ENCODE measurements at places on chromosomes 16 and 17.

- no peak for DNase-seq
Measured at GRCh38 chr16:77327717-77328116, 107.1 kb downstream of the ADAMTS18 start.

- peak; percentile 87 for DNase-seq
Measured at GRCh38 chr17:39167476-39167875, 1.5 kb upstream of the ARL5C start.

- DNase-seq: no peak
Measured at GRCh38 chr17:43650471-43650870, 11.3 kb downstream of the MEOX1 start.

- DNase-seq: no peak
Measured at GRCh38 chr16:84537491-84538151, 33.2 kb upstream of the MEAK7 start.

DNA sequence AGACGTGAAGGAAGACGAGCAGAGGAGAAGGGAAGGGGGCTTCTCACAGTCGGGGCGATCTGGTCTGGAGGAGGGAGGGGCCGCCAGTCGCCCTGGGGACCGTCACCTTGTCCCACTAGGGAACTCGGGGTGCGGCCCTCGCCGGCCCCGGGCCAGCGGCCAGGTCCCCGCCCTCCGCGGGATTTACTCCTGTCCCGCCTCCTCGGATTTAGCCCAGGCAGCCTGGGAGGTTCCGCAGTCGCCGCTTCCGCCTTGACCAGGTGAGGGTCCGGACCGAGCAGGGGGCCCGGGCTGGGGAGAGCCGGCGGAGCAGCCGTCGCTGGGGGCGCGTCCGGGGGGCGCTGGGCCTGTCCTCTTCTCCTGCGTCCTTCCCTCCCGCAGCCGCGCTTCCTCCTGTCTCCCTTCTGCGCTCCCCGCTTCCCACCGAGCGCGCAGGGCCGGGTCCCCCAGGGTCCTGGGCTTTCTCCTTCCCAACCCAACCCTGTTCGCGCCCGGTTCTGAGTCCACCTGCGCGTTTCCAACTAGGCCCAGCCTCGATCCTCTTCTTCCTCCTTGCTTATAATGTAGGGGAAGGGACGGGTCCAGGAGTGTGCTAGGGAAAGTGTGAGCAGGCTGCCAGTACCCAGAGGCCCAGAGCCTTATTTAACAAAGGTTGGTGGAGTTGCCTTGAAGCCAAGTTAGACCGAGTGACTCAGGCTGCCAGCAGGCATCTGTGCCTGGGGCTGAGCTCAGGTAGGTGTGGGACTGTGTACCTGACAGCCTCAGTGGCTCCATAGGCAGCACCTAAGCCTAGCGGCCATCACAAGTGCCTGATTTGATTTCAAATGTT lies at the start of gene TNK1:
TSS of gene TNK1 (plus strand) at position 235 of the 829 bp plus-strand sequence. CDS start 1,838 bp downstream, outside the sequence.
- DNase-seq: no peak

GRCh38 chr16:77571115-77571862 lies 136.5 kb upstream of the ADAMTS18 start:
- DNase-seq: no peak

DNA sequence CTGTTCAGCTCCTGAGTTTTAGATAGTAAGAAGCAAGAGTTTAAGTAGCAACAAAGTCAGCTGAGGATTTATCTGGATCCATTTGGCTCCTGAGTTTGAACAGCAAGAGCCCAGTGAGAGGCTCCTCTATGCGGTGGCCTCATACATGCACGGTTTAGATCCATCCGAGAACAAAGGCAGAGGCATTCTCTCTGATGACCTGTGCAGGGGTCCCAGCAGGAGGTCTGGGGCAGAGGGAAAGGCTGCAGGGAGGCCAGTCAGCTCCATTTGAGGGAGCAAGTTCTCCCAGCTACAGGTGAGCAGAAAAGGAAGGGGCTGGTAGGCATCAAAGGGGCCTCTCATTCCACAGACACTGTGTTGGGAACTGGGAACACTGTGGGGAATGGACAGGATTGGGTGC lies 16.5 kb downstream of the PITPNM3 start:
- DNase-seq: no peak

GRCh38 chr16:73051961-73052360 lies 4.0 kb upstream of the ZFHX3 start:
- DNase-seq: peak; percentile 60

DNA sequence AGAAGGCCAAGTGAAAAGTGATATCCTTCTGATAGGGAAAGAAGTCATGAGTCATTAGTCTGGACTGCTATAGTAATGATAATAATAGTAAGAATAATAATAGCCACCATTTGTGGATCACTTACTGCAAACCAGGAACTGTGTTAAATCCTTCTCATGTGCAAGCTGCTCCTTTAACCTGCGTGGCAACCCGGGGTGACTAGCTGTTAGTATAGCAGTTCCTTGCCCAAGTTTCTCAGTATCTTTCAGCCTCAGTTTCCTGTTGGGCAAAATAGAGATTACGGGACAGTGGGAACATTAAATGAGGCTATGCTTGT lies 129.5 kb downstream of the CDH13 start:
- DNase-seq: no peak

DNA sequence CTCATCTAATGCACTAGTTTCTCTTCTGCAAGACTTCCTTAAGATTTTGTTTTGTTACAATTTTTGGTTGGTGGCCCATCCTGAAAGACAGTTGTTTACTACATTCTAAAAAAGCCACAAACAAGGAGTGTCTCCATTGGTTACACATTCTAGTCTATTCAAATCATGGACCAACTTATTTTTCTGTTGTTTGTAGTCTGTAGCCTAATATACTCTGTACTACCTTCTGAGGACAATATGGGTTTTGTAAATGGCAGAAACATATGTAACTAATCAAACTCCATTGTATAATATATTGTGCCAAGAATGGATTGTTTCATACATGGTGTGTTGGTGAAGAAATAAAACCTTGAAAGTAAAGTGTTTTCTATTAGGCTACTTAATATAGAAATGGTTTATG lies 79.5 kb upstream of the DHX40 start:
- no peak for DNase-seq

DNA sequence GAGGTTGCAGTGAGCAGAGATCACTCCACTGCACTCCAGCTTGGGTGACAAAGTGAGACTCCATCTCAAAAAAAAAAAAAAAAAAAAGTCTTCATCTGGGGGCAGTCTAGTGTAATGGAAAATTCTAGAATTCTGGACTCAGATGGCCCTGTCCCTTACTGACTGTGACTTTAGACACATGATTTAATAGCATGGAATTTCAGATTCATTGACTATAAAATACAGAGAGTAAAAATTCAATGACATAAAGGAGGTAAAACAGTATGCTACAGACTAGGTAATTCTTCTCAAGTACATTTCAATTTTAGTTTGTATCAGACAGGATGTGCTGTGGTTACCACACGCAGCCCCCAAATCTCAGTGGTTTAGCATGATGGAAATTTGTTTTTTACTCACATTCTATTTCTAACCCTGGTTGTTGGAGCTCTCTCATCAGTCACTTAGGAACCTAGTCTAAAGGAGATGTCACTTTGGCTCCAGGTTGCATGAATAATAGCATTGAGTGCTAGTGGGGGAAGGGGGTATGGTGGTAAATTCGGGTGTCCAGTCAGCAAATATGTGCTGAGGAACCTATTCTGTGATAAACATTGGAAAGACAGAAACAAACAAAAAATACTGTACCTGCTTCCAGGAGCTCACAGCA lies 444.0 kb downstream of the XYLT1 start:
- no peak for DNase-seq

DNA sequence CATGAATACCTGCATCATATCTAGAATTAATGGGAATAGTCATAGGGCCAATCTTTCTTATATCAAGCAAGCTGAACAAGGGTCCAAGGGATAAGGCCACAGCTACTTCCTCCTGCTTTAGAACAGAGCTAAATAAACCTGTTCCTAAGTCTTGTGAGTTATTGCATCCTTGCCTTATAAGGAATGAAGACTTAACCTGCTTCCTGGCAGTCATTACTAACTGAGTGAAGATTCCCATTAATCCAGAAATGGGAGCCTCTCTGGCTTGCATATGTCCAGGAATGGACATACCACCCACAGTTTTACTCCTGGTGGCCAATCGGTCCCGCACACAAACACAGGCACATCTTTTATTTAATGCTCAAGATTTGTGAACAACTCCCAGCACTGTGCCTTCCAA lies 35.9 kb upstream of the SKAP1 start:
- no peak for DNase-seq

DNA sequence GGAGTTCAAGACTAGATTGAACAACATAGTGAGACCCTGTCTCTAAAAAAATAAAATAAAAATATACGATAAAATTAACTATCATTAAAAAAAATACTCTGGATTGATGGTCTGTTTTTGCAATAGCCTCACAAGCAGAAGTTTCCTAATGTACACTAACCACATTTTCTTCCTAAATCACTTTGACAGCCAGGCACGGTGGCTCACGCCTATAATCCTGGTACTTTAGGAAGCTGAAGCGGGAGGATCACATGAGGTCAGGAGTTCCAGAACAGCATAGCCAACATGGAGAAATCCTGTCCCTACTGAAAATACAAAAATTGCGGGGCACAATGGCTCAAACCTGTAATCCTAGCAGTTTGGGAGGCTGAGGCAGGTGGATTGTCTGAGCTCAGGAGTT lies 64.7 kb downstream of the HELZ start:
- no peak for DNase-seq

DNA sequence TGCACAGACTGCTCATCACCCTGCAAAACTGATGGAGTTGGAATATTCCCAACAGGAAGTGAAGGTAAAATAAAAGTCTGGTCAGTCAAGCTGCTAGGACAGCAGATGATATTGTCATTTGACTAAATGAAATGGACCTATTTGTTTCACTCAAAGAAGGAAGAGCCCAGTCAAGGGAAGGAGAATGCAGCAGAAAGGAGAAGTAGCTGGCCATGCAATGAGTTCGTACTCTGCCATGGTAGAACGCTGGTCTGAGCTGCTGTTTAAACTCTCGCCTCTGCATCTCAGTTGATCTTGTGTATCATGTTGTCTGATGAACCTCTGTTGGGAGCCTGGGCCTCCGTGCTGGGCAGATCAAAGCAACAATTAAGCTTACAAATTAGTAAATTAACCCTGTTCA lies 15.6 kb upstream of the YPEL2 start:
- no peak for DNase-seq

All from muscle of leg (tissue), 16 donors.